ENCODE measurements at places on chromosomes 16 and 17.

GRCh38 chr17:49337884-49338283 lies 24.2 kb downstream of the ZNF652 start:
- no peak for DNase-seq

- no peak for DNase-seq
These were observed 43.1 kb downstream of the GLG1 start for GRCh38 chr16:74563828-74564263.

DNA sequence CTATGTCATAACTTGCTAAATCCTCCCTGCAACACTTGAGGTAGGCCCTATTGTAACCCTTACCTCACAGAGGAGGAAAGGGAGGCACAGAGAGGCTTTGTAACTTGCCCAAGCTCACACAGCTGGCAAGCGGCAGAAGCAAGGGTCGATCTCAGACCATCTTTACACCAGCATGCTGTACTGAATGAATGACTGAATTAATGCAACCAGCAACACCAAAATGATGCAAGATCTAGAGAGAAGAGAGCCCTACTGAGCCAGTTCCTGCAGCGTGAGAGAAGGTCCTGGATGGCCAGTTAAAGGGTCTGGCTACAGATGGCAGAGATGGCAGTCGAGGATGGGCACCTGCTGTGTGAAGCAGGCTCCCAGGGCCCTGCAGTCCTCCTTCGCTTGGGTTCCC lies 8.2 kb upstream of the KLHL36 start:
- DNase-seq, result no peak

DNA sequence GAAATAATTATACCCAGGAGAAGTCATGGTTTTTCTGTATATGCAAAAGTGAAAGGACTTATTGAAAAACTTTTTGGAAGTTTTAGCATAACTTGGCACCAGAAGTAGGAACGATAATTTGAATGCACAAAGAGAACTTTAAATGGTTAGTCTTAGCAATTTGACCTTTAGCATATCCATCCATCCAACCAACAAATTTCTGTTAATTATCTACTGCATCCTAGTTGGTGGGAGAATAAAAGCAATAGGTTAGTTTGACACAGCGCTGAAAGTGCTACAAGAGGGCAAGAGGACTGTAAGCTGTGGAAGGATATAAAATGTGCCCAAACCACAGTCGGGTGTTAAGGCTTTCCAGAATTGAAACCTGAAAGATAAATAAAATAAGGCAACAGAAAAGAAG lies 17.6 kb downstream of the SPAG9 start:
- DNase-seq, result no peak

- DNase-seq, result no peak
These were observed 22.4 kb downstream of the MGRN1 start for GRCh38 chr16:4646773-4647643.

DNA sequence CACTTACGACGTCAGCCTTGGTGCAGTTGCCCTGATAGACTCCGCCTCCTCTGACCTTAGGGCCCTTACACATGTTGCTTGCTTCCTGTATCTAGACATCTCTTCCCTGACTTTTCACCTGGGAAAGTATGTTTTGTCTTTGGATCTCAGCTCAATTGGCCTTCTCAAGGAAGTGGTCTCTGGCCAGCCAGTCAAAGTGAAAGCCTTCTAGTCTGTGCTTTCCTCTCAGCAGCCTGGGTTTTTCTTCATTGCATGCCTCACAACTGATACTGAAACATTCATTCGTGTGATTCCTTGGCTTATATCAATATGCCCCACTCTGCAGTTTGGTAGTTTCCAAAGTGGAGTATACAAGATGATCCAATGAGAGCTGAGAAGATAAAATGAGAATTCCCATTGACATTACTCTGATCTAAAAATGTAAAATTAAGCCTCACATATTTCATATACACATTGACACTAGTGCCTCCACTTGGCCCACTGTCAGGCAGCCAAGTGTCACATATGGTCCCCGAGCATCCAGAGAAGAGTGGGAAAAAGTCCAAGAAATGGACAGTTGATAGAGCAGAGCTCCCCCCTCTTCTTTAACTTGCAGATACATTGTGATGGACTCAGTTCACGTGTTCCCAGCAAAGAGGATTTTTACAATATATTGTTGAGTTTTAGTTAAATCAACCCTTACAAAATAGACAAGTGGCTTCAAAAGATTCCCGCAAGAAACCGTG lies 371.2 kb upstream of the ASIC2 start:
- no peak for DNase-seq

- DNase-seq, result peak; percentile 21
These were observed 577 bp upstream of the HS3ST2 start for GRCh38 chr16:22813223-22813947.

DNA sequence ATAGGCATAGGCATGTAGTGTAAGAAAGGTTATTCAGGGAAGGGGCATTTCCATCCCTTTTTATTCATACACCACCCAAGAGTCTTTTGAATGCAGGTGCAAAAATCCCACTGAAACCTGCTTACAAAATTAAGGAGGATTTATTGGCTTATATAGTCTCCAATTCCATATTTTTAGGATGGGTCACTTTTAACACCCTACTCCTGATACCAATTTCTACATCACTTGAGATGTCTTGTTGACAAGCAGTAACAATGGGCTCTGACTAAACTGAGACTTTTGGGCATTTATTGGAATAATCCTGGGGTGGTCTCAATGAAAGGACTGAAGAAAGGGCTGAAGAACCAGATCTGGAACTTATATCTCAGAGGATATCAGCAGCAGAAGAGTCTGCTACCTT lies 18.9 kb upstream of the NKD1 start:
- no peak for DNase-seq

DNA sequence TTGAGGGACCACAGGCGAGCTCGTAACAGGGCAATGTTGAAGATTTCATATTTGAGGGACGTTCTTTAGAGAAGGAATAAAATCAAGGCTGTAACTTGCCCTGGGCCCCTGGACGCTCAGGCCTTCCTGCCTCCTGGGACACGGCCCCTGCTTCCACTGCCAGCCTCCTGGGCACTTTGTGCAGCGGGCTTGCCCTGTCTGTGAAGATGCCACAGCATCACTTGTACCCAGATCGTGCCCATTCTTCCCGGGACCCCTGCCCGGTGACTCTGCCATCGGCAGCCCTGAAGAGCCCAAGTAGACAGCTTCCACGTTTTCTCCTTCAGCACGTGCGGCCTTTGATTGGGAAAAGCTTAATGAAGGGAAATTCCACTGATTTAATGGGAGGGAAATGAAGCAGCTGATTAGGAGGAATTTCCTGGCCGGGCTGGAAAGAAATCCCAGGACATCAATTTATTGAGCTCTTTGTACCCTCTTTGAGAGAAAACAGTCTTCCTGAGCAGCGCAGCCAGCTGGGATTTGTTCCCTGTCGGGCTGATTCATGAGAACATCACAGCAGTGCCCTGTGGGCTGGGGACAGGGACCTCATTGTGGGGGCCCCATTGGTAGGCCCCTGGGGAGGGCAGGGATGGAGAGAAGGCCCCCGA lies 71.5 kb downstream of the CRISPLD2 start:
- DNase-seq, result no peak

DNA sequence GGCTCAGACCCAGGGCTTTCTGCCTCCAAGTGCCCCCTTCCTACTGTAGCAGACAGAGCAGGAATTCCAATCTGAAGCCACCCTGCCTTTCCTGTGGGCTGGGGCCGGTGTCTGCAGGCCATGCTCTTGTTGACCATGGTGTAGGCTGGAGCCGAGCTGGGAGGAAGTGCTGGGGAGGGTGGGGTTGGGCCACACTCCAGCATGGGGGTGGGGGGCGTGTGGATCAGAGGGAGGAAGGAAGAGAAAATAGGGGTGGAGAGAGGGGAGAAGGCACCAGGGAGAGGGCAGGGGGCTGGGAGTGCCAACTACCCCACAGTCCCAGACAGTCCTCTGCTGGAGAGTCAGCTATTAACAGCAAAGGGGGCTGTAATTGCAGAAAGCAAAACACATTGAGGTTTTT lies 54.3 kb upstream of the JPH3 start:
- DNase-seq, result no peak

DNA sequence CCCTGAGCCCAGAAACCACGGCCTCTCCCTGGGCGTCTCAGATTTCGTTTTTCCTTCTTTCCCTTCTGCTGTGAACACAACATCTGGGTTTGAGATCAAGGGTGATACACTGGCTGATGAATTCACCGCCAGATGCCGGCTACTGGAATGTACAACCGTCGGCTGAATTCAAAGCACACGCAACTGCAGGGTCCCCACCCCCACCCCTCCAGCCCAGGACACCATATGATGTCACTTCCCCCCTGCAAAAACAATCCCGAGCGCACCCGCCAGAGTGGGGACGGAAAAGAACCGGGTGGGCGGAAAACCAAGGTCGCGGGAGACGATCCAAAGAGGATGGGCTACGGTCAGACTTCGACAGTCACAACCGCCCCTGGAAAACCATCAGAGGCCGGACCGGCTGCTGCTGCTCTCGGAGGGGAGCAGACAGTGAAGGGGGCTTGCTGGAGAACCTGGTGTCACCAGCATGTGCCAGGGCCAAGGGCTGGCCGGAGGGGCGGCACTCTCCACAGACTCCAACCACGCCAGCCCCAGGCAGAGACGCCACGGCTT lies 23.3 kb downstream of the CEP295NL start:
- DNase-seq, result no peak

GRCh38 chr17:5430413-5430999 lies 8.4 kb downstream of the C1QBP start:
- no peak for DNase-seq

- DNase-seq, result no peak
These were observed 895 bp downstream of the UTS2R start for GRCh38 chr17:82372249-82373071.

GRCh38 chr17:64455993-64456885 lies 7.3 kb downstream of the MILR1 start:
- DNase-seq, result no peak

GRCh38 chr16:12998361-12999085 lies 97.1 kb downstream of the SHISA9 start:
- no peak for DNase-seq

GRCh38 chr17:73742948-73743381 lies 98.7 kb upstream of the SDK2 start:
- DNase-seq, result no peak

GRCh38 chr16:11437069-11437468 lies 91.8 kb downstream of the RMI2 start:
- no peak for DNase-seq

Measured in NCI-H460 (cell line).